Gastroesophageal sphincter (tissue), 4 donors: ENCODE measurements at places on chromosomes 7 and 10.

DNA sequence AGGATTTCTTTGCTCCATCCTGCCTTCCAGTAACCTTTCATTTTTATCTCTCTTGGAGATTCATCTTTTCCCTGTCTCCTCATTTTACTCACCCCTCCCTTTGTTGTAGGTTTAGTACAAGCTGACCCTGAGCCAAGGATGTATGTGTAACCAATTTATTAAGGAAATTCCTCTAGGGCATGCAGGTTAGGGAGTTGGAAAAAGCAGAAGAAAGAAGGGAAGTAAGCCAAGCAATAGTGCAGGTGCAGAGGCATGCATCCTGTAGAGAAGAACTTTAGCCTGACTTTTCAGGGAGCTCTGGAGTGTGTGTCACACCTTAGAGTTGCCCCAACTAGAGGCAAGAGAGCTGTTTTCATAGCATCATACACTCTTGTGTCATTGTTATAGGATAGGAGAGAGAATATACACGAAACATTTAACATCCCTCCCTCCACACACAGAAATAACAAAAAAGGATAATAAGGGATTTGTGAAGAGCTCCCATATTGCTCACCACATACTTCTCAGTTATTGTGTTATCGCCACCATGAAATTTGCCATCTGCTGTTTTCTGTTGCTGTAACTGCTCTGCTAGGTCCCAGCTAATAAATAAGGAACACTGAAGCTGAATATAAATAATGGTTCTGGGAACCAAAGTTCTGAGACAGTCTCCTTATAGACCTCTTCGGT, 21.8 kb upstream of the SEMA3C start:
- no peak for ATAC-seq

- no peak for ATAC-seq
These were observed 40.0 kb downstream of the TNKS2 start for GRCh38 chr10:91838199-91838598.

DNA sequence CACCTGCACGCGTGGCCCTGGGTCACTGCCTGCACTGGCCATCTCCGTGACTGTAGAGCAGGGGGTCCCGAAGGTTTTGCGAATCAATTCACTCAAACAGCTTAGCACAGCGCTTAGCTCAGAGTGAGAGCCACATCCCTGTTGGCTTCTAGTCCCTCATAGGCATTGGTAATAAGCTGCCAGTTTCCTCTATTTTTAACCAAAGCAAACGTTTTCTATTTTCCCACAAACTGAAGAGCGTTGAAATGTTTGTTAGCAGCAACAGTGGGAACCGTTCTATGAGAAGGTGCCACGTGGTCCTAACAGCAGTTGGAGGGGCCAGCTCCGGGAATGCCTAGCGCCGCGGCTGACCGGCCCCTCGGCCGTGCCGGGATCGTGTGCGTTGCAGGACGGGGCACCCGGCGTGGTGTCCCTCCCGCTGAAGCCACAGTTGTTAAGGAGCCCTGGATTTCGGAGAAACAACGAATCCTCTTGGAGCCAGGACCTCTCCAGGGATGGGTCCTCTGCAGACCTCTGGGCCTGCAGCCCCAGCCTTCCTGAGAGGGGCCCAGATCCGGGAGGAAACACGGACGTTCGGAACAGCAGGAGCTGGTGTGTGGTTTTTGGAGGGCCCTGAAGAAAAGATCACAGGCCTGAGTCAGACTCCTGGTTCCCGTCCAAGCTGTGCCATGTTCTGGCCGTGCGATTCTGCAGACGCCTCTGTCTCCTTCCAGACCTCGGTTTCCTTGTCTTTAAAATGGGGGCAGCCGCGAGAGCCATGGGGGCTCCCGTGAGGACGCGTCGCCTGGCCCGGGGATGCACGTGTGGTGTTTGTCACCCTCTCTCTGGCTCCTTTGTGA, 40.3 kb downstream of the FAM20C start:
- ATAC-seq, result no peak

DNA sequence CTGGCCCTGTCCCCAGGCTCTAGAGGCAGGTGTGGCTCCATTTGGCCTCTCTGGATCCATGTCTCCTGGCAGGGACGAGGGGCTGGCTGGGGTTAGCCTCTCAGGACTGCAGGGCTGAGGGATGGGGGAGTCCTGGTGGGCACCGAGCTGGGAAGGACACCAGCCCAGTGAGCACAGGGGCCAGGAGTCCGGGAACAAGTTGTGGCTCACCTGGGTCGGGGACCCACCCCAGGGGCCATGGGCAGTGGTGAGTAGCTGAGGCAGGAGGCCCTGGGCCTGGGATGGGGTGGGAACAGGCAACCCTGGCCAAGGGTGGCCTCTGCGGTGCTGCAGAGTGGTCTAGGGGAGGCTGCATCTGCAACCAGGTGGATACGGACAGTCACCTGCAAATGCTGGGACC, 24.1 kb downstream of the ANTXRL start:
- ATAC-seq, result no peak

- no peak for ATAC-seq
These were observed 194.7 kb downstream of the ARHGAP21 start for GRCh38 chr10:24528946-24529345.

DNA sequence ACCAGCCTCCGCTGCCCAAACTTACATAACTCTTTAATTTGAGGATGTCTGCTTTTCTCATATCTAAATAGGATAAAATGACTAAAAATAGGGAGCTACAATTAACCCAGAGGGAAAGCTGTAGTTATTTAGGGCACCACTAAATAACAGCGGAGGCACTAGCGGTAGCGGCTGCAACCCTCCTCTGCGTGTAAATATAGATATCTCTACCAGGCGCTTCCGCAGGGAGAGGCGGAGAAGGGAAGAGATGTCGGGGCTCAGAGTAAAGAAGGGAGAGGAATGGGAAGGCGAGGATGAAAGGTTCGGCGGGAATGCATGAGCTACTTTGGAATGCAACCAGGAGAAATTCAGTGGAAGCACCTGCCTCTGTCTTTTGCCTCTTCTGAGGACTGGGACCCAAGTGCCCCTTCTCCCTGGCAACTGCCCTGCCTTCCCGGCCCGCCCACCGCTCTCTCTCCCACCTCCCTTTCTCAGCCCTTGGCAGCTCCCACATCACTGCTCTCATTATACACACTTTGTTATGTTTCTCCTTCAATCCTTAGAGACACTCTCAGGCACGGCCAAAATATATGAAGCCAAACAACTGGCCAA, 698.3 kb downstream of the PARD3 start:
- no peak for ATAC-seq

- no peak for ATAC-seq
These were observed 6.3 kb upstream of the EMX2 start for GRCh38 chr10:117536072-117536865.

DNA sequence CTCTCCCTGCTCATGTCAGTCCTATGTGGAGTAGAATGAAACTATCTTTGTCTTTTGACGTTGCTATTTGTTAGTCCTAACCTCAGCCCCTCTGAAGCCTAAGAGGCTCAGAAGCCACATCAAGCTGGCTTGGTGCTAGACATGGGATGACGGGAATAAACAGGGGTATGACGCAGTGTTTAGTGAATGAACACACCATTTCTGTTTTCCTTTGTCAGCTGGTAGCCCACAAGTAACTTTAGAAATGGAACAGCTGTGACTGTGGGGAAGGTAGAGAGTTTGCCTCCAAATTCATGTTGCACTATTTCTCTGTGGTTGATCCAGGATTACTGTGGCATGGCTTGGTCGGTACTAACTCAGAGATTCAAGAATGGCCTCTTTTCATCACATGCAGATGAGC, 31.3 kb downstream of the COX15 start:
- ATAC-seq, result no peak

DNA sequence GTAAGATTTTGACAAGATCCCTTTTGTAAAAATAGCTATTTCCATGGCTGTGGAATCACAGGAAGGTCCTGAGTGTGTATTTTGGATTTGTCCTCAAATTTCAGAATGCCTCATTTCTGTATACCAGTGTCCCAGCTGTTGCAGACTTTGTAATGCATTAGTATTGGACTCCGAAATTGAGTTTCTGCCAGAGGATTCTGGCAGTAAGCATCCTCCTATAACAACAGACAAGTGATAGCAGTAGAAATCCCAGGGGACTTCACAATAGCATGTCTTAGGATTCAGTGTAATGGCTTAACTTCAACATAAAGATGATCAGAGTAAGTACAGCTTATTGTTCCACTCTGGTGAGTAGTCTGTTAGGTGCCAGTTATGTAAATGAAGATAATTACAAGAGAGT, 104.6 kb downstream of the FOXP2 start:
- no peak for ATAC-seq

DNA sequence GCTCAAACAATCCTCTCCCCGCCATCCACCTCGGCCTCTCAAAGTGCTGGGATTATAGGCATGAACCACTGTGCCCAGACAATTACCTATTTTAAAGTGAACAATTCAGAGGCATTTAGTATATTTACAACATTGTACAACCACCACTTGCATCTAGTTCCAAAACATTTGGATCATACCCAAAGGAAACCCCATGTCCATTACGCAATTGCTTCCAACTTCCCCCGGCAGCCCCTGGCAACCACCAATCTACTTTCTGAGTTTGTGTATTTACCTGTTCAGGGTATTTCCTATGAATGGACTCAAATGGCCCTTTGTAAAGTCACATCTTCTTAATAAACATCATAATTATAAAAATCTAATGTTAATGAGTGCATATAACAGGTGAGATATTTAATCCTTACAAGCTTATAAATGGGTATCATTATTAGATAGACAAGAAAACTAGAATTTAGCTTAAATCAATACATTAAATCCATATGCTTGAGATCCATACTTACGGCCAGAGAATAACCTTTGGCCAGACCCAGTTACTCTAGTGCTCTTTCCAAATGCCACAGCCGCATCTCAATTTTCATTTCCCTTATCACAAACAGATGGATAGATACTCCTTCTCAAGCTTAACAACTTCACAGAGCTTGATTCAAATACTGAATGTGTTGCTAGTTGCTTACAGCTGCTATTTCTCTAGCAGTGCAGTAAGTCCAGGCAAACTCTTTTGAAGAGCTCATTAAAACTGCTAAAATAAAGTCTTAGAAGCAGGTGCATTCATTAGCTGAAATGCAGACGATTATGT, 133.4 kb upstream of the MKLN1 start:
- ATAC-seq, result no peak

DNA sequence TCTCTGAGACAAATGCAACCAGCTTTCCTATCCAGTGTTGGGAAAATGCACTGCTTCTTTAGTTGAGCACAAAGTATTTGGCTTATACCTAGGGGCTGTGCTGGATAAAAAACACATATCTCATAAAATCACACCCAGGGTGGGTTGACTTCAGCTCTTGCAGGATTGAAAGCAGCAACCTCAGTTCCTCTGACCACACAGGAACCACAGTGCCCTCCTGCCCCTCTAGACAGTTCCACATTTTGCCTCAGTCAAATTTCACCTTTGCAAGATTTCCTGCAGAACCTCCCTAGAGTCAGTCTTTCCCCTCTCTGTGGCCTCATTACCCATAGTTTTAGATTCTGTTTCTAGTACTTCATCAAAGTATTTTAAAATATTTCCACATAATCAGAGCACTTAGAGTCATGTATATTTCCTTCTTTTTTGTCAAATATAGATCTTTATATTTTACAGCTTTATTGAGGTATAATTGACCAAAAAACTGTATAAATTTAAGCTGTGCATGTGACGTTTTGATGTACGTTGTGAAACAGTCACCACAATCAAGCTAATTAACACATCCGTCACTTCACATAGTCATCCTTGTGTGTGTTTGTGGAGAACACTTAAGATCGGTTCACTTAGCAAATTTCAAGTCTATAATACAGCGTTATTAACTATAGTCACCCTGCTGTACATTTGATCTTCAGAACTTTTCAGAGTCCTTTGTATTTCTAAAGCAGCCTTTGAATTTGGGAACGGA, 37.0 kb upstream of the EGR2 start:
- no peak for ATAC-seq

DNA sequence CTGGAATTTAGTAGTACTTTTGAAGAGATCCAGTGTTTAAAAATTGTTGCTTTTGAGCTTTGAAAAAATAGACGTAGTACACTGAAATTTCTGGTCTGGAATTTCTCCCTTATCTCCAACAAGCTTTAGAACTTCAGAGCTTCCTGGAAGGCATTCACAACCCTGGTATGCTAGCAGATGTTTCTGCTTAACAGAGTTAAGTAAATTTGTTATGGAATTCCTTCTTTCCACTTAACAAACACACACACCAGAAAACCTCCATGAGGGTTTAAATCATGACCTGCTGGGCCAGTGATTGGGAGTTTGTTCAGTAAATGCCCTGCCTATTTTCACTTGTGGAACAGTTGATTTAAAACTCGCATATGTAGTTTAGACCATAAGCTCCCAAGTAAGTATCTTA, 13.7 kb downstream of the ASB15 start:
- no peak for ATAC-seq

GRCh38 chr7:69438584-69439412, 159.5 kb upstream of the AUTS2 start:
- ATAC-seq, result peak; percentile 66

GRCh38 chr7:38000272-38000671, 79.8 kb downstream of the EPDR1 start:
- ATAC-seq, result peak; percentile 74

- ATAC-seq, result no peak
These were observed 54.3 kb downstream of the SPOCK2 start for GRCh38 chr10:72034040-72034499.

GRCh38 chr7:24637021-24637420, 63.8 kb downstream of the PALS2 start:
- ATAC-seq, result no peak

DNA sequence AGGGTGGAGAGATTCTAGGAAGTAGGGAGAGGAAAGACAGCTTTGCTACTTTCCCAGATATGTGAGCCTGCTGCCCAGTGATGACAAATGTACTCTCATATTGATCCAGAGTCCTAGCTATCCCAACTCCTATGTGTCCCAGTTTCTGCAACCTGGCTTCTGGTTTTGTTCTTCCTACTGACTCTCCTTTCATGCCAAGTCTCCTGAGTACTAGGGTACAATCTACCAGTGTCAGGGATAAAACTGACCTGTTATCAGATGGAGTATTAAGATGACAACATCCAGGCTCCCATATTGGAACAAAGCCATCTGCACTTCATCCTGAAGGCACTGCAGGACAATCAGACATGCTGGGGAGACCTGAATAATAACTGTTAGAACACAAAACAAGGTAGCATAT, 233.7 kb upstream of the PHYHIPL start:
- ATAC-seq, result no peak

GRCh38 chr7:133345690-133346421, 93.0 kb downstream of the EXOC4 start:
- no peak for ATAC-seq
